ENCODE measurements at places on chromosomes 2 and 18. TPM values are rescaled to one million over a fixed set of nuclear protein-coding genes. Genes with fewer than 3 reads are reported as not detected.

The SMC6 gene
- total RNA-seq: 29.8 TPM

The ACVR1C gene
- total RNA-seq: 0.05 TPM

The ME2 gene
- total RNA-seq: 53.5 TPM

The ASB18 gene
- not detected for total RNA-seq

The CTAGE1 gene
- total RNA-seq: not detected

The EGR4 gene
- 0.05 TPM for total RNA-seq

The DYSF gene
- total RNA-seq: 1.0 TPM

The NAGK gene
- 26.6 TPM for total RNA-seq

The TUBA3E gene
- total RNA-seq: not detected

The RNF152 gene
- total RNA-seq: 1.2 TPM

The RAX gene
- total RNA-seq: not detected

The LIMS4 gene
- total RNA-seq: 0.19 TPM

The TMEM150A gene
- 5.5 TPM for total RNA-seq

The DPP10 gene
- not detected for total RNA-seq

The GPR45 gene
- not detected for total RNA-seq

The LRRC30 gene
- not detected for total RNA-seq

The MEP1B gene
- total RNA-seq: not detected

The ZNF24 gene
- total RNA-seq: 21.1 TPM

The CBLN2 gene
- 0.19 TPM for total RNA-seq

The C2orf80 gene
- not detected for total RNA-seq

The TEKT4 gene
- total RNA-seq: 0.08 TPM

The GAL3ST2 gene
- total RNA-seq: not detected

The NT5DC4 gene
- not detected for total RNA-seq

The MYO5B gene
- 4.7 TPM for total RNA-seq

The LRATD1 gene
- 0.08 TPM for total RNA-seq

The PAIP2B gene
- 0.27 TPM for total RNA-seq

The TMEM247 gene
- not detected for total RNA-seq

The SP9 gene
- total RNA-seq: not detected

The RFTN2 gene
- 2.3 TPM for total RNA-seq

The MC4R gene
- 0.23 TPM for total RNA-seq

The KCNG2 gene
- not detected for total RNA-seq

The CFAP221 gene
- total RNA-seq: not detected

The LHCGR gene
- total RNA-seq: not detected

The GORASP2 gene
- total RNA-seq: 10.8 TPM

The UGT1A8 gene
- total RNA-seq: not detected

The ABCG5 gene
- total RNA-seq: not detected

The STPG4 gene
- total RNA-seq: 0.15 TPM

The DOCK10 gene
- total RNA-seq: 6.6 TPM

The ZAP70 gene
- not detected for total RNA-seq

The FIGN gene
- total RNA-seq: 0.61 TPM

The CFAP65 gene
- not detected for total RNA-seq

The EML4 gene
- 21.3 TPM for total RNA-seq

The DNER gene
- total RNA-seq: 0.98 TPM

The PIEZO2 gene
- total RNA-seq: 3.7 TPM

The FHL2 gene
- total RNA-seq: 56.7 TPM

The EPB41L3 gene
- total RNA-seq: 5.2 TPM

The BOLL gene
- total RNA-seq: not detected

The ICOS gene
- not detected for total RNA-seq

The RBM44 gene
- 0.53 TPM for total RNA-seq

The COBLL1 gene
- 2.9 TPM for total RNA-seq

The ANKRD53 gene
- total RNA-seq: 0.05 TPM

The GALR1 gene
- total RNA-seq: not detected

The ANAPC1 gene
- 64.9 TPM for total RNA-seq

The MAPK4 gene
- 0.26 TPM for total RNA-seq
